ENCODE measurements at places on chromosomes 2 and 18.

DNA sequence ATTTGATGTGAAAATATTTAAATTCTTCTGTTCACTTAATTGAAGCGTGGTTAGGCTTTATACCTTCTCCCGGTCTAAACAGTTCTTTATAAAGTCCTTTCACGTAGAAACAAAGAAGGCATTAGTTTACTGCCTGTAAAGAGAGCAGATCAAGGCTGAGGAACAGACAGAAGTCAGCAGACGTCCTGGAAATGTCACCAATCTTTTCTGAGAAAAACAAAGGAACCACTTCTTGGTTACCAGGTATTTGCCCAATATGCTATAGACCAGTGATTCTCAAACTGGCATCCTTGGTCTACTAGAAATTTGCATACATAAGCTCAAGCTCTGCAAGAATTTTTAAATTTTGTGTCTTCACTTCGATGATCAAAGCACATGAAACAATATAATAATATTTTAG, 89.2 kb upstream of the STK17B start:
- DNase-seq, result no peak

DNA sequence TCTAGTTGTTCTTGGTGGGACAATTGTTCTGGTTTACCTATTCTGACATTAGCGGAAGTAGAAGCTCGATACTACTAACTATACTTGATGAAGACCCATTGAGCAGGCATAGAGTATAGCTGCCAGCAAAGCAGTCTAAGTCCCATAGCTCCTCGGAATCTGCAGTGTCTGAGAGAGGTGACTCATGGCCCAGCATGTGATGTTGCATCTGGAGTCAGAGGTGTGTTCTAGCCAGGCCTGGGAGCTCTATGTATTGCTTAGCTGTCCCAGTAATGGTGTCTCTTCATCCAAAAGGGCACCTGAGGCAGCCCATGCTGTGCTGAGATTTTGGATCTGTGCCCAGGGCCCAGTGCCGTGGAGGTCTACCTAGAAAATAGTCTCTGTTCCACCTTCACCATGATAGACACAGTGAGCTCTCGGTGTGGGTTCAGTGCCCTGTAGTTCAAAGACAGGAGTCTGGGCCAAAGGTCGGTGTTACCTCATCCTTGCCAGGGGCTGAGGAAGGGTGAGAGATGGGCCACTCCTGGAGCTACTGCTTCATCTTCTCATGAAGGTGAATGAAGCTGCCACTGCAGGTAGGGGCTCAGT, 47.3 kb downstream of the MEX3C start:
- no peak for DNase-seq

GRCh38 chr2:114128725-114129124, 238.8 kb downstream of the ACTR3 start:
- no peak for DNase-seq

DNA sequence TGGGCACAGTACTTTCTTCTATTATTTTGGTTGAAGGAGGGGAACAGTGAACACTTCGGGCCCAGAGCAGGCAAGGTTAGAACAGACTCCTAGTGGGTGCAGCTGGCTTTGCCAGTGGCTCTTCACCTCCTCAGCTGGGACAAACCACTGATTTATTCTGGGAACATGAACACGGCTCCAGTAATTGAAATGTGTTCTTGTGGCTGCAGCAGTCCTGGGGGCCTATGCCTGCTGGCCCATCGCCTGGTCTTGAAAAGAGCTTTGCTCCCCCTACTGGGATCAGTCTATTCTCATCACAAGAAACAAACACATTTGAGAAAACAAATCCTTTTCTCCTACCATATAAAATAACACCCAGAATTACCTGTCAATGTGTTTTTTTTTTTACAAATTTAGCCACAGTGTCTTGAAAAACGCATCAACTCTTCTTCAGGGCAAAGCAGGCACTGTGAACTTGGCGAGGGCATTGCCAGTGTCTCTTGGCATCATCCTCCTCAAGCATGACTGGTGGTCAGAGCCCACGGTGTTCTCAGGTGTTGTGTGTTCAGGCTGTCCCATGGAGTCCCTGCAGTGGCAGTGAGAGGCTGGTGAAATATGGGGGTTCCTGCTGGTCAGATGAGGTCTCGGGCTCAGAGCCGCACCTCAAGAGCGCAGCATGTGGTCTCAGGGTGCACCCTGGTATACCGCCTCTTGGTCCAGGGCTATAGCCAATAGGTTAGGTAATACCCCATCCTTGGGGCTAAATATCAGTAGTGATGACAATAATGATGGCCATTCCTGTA, 51.3 kb downstream of the RNF144A start:
- no peak for DNase-seq

- DNase-seq, result no peak
These were observed 5.5 kb downstream of the SYT4 start for GRCh38 chr18:43271593-43272432.

GRCh38 chr2:5464657-5465056, 227.5 kb upstream of the SOX11 start:
- no peak for DNase-seq

- DNase-seq, result peak; percentile 73
These were observed 51.9 kb downstream of the SETBP1 start for GRCh38 chr18:44732599-44732998.

DNA sequence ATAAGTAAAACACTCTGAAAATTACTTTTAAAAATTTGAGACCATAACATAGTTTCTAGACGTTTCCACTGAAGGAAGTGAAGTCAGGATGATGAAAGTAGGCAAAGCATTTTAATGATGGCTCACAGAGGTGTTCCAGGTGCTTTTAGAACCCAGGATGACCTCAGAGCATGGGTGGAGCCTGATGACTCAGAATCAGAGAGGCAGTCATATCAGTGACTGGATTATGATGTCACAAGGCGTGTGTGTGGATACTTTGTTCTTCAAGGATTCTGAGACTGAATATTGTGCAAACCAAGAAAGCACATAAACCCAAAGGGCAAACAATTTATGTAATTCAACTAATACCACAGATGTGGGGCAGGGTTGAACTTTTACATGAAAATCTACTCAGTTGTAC, 208.0 kb upstream of the FBXO11 start:
- peak; percentile 35 for DNase-seq

- no peak for DNase-seq
These were observed 46.4 kb upstream of the CYP1B1 start for GRCh38 chr2:38122344-38122743.

GRCh38 chr2:224210286-224211180, 171.4 kb upstream of the SERPINE2 start:
- DNase-seq, result no peak

- DNase-seq, result no peak
These were observed 814.1 kb upstream of the SALL3 start for GRCh38 chr18:78165525-78165924.

DNA sequence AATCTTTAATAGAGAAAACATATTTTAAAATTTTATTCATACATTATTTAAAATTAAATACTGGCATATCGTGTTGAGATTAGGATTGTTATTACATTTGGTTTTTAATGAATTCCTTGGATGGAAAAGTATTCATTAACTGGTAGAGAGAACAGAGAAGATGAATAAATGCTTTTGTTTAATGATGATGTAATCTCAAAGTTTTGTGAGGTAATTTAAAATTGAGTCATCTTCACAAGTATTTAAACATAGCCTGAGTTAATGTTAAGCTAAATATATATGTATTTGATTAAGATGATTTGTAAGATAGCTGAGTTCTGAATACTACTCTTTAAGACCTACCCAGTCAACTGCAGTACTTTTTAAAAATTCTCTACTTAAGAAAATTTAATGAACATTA, 713.4 kb upstream of the VRK2 start:
- no peak for DNase-seq

- DNase-seq, result no peak
These were observed 89.4 kb upstream of the SPTBN1 start for GRCh38 chr2:54366487-54367280.

DNA sequence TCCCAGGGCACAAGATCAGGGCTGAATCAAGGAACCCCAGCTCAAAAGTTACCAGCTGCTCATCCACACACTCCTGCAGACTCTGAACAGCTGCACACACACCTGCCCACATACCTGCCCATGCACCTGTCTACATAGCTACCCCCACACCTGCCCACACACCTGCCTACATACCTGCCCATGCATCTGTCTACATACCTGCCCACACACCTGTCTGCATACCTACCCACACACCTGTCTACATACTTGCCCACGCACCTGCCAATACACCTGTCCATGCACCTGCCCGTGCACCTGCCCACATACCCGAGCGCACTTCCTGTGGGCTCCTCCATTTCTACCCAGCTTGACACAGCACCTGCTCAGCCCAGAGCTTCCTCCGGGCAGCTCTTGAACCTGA, 122.8 kb upstream of the AGAP1 start:
- peak; percentile 95 for DNase-seq

GRCh38 chr2:33116799-33117198, 170.0 kb downstream of the LTBP1 start:
- no peak for DNase-seq

- DNase-seq, result no peak
These were observed 31.0 kb upstream of the TNS1 start for GRCh38 chr2:218033590-218034496.

DNA sequence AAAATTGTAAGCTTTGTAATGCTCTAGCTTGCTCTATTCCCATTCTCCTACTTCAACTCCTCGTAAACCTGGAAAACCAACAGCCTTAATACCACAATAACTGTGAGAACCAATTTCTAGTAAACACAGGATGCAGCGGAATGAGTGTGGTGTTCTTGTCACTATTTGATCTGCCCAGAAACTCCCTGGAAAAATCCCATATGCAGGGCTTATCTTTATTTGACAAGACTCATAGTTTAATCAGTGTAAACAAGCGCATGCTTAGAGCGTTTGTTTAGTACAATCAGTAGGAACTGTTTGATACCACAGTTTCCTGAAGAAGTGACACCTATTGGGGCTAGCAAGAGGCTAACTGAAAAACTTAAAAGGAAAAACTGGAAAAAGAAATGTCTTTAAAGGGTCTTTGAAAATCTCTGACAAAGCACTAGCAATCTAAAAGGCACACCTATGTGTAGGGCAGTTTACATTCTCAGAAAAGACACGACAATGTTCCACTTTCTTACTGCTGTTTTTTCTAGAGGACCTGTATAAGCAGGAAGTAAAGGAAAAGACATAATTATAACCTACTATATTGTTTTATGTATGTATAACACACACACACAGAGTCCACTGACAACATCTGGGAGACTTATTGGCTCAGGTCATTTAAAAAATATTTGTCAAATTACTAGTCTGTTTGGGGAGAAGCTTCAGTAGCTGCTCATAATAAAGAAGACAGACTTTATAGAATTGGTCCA, 241.4 kb upstream of the KLHL14 start:
- no peak for DNase-seq

- no peak for DNase-seq
These were observed 42.8 kb downstream of the ATOH8 start for GRCh38 chr2:85796341-85797262.

DNA sequence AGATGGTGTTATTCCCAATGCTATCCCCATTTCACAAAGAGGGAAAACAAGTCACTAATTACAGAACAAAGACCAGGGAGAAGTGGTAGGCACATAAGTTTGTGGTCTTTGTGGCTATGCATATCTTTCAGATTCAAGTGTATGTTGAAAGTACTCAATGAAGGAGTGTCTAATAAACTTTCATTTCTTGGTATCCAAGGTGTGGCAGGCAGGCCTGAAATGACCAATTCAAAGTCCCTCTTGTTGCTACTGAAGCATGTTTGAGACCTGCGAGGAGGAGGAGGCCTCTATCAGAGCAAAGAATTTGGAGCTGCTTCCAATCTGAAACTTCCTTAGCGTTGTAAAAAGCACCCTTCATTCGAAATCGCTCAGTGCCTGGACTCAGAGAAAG, 60.9 kb upstream of the KLF7 start:
- DNase-seq, result no peak

DNA sequence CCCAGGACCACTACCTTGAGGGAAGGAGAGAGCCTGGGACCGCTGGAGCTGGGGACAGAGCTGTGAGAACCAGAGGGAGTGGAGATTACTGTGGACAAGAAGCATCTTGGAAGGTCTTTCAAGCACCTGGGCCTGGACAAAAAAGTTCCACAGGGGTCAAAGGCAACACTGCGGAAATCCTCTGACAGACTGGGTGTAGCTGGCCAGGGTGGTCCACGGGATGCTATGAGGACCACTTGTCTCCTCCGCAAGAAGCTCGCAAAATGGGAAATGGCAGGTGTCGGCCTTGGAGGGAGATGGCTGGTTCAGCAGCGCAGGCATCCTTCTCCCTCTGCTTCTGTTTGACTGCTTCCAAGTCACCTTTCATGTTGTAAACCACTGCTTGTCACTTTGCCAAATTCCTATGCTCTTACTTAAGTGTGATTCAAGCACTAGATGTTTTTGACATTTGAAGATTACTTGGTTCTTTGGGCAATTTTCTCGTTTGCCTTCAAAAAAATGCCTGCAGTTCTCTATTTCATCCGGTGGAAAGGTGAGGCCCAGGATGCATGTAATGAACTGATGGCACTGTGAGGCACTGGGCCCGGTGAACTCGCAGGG, 27.7 kb downstream of the KLHL29 start:
- no peak for DNase-seq

Measured in NCI-H2029 (cell line).